Stimulated activated CD4-positive, alpha-beta T cell treated with anti-CD3 and anti-CD28 coated beads, TNF-alpha, amount 100 ng/mL, for 1 hour (primary cell): ENCODE measurements at places on chromosomes 1 and 21.

GRCh38 chr1:238951809-238952208 lies 434.6 kb upstream of the CHRM3 start:
- DNase-seq, result no peak

- no peak for DNase-seq
Observed at GRCh38 chr1:93255222-93256079, 74.9 kb downstream of the CCDC18 start.

- no peak for DNase-seq
Observed at GRCh38 chr1:228751360-228752098, 16.2 kb downstream of the RHOU start.

DNA sequence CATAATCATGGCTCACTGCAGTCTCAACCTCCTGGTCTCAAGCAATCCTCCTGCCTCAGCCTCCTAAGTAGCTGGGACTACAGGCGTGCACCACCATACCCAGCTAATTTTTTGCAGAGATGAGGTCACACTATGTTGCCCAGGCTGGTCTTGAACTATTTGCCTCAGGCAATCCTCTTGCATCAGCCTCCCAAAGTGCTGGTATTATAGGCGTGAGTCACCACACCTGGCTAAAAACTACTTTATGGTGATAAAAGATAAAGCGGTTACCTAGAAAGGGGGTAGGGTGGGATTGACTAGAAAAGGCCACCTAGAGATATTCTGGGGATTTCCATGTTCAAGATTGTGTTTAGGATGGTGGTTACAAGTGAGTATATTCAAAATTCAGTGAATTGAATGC lies 5.0 kb downstream of the TSTD1 start:
- DNase-seq, result no peak

- DNase-seq, result no peak
Observed at GRCh38 chr1:8408151-8408839, 90.4 kb downstream of the SLC45A1 start.
